Activated CD4-positive, alpha-beta T cell treated with anti-CD3 and anti-CD28 coated beads, Interleukin-2, amount 50 U/mL, for 24 hours (primary cell): ENCODE measurements at places on chromosomes 6 and 20.

- no peak for DNase-seq
Observed at GRCh38 chr6:113487489-113488058, 369.6 kb upstream of the MARCKS start.

DNA sequence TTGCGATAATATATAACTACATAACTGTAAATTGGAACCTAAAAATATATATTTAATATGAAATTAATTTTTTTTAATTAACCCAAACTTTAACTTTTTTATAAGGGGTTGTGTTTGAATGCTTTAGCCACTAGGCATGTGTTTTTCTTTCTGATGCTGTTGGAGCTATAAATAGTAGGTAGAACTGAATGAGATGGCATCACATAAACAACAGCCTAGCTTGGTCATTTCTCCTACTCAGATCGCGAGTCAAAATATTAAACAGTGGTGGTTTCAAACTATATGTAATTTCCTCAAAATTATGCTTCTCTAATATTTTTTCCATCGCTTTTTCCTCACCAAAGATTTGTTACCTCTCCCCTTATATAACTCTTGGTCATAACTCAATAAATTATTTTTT, 243.2 kb downstream of the ARID1B start:
- no peak for DNase-seq

DNA sequence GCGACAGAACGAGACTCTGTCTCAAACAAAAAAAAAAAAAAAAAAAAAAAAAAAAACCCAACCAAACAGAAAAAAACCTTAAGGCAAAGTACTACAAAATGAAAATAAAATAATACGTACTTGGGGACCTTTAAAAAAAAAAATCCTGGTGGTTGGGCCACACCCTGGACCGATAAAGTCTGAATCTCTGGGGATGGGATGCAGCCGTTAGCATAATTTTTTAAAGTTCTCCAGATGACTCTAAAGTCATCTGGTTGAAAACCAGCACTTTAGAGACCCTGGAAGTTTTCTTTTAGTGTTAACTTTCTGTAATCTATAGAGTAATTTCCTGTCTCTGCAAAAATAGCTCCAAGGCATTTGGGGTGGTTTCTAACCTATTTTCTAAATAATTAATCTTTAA, 142.9 kb upstream of the SALL4 start:
- no peak for DNase-seq

DNA sequence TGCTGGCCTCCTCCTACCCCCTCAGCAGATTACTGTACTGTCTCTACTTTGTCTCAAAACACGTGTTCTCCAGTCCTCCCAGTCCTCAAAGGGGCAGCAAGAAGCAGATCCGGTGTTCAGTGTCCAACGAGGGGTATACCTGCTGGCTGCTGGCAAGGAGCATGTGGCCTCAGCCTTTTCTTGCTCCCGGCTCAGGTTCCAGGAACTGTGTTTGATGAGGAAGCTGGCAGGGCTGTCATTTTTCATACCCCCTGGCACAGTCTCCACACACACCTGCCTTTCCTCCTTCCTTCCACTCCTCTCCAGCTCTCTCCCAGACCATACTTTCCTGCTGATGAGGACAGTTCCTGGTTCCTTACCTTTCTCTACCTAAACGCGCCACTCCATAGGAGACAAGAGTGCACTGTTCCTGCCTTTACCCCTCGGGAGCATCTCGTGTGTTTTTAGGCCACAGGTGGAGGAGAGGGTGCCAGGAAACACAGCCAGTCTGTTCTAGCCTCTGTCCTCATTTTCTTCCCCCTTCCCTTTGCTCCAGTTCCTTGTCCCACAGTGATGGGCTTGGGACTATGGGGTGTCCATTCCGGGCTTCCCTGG, 77.2 kb downstream of the SSR1 start:
- no peak for DNase-seq

DNA sequence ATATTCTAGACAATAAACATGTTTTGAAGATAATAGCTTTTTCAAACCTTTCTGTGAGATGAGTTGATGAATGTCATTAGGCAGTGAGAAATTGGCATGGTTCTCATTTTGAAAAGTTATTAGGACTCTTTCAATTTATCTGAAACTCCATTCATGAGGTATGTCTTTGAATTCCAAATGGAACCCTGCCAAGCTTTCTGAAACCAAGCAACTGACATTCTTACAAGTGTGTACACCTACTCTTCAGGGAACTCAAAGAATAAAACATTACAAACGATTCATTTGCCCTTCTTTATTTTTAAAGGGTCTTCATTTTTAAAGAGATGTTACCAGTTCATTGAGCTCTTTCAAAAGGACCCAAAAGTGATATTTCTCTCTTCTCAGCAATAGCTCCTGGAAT, 2.1 kb upstream of the TRDN start:
- no peak for DNase-seq

DNA sequence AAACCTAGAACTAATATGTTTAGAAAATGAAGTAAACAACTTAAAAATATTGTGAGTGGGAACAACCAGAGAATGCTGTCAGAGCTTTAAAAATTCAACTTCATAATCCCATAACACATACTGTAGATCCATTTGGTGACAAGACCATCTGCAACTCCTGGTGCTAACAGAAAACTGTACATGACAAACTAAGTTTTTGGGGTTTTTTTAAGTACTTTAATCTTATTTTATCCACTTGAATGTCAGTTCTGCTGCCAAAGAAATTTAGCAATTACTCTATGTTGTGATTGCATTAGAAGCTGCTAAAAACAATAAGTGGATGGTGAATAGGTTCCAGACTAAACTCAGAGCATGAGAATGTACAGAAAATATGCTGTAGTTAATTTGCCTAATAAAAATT, 345.4 kb downstream of the COL12A1 start:
- DNase-seq = no peak

DNA sequence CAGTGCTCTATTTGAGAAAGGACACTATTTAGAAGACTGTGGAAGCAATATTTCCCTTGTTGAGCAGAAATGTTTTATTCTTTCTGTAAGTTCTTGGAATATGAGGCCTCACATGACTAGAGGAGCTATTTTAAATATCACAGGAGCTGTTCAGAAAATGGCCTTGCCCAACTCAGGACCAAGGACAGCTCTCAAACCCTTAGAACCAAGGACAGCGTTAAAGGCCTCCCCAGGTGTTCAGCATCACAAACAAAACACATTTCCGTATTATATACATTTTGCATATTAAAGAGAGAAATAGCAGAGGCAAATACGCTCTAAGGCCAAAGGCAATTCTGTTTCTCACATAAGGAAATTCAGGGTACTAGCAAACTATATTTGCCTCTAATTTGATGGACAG, 631.4 kb downstream of the CDH26 start:
- no peak for DNase-seq

DNA sequence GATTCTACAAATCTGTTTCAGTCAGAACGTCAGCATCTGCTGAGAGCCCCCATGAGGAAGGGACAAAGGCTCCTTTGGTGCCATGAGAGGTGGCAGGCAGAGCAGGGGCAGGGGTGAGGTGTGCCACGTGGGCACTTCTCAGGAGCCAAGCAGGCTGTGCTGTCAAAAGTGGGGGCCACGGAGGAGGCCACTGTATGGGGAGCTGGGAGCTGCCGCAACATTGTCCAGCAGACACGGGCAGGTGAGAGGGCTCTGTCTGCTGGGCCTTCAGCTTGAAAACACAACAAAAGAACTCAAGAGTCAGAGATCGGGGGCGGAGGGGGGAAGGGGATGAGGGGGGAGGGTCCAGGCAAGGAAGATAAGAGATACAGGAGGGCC, 21.6 kb upstream of the FOXP4 start:
- no peak for DNase-seq

- DNase-seq = no peak
Observed at GRCh38 chr6:111662072-111662793, 56.6 kb upstream of the TRAF3IP2 start.
